ENCODE measurements at places on chromosomes 7 and 10.

DNA sequence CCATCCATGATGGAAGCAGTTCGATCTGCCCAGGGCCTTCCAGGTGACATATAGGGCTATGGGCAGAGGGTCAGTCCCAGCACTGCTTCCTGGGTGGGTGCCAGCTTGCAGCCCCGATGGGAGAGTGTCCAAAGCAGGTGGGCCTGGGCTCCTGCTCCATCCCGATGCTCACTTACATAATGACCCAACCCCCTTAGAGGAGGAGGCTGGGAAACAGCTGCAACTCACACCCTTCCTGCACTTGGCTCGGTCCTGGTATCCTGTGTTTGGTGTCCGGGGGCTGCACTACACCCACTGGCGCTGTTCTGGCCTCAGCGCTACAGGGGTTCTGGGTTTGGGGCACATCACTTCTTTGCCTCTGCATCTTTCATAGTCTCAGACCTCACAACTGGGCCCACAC, 58.5 kb downstream of the PKD1L1 start:
- H3K36me3 ChIP-seq: no peaks in the 10 kb centered on the region
- DNase-seq: no peak
- no peak overlapping the region for H3K27ac ChIP-seq
- H3K27me3 ChIP-seq: no peaks in the 10 kb centered on the region

DNA sequence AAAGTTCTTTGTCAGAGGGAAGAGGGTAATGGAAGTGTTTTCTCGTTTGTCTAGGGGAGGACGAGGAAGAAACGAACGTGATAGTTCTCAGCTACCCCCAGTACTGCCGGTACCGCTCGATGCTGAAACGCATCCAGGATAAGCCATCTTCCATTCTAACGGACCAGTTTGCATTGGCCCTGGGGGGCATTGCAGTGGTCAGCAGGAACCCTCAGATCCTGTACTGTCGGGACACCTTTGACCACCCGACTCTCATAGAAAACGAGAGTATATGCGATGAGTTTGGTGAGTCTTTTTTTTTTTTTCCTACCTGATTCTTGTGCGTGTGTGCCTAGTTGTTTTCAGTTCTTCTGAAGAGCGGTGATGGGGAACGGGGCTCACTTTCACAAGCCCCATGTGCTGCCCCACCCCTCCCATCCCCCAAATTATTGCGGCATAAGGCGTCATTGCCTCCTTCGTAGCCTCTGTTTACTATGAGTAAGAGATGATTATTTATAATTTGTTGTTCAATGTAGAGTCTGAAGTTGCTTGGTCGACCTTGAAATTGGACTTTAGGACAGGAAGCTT, 98.6 kb downstream of the ARID5B start:
- DNase-seq: no peak
- no peaks in the 10 kb centered on the region for H3K36me3 ChIP-seq
- H3K4me3 ChIP-seq: no peak overlapping the region
- peaks cover 13% of the 10 kb centered on the region for H3K4me1 ChIP-seq

DNA sequence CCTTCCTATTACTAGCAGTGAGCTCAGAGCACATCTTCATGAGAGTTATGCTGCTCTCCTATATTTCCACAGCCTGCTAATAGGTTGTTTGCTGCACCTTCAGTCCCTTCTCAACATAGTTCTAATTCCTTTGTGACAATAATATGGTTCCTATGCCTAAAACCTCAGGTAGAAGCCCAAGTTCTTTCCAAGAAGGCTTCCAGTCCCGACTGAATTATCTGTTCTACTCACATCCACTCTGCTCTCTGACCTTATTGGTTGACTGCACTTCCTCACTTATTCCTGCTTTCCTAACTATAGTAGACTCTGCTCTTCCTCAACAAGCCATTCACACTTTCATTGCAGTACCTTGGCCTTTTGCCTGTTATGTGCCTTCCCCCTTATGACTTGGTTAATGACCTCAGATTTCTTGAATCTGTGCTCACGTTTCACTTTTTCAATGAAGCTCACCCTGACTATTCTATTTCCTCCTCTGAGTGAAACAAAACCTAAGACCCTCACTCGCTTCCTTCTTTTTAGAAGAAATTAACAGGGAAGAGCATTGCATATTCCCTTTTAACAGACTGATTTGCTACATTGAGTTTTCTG, 132.7 kb downstream of the MDFIC start:
- no peak overlapping the region for H3K4me3 ChIP-seq
- no peak for DNase-seq
- H3K27ac ChIP-seq: no peak overlapping the region
- H3K4me1 ChIP-seq: no peaks in the 10 kb centered on the region
- no peaks in the 10 kb centered on the region for H3K27me3 ChIP-seq

GRCh38 chr10:1977461-1977860, 240.1 kb upstream of the ADARB2 start:
- DNase-seq: no peak
- no peak overlapping the region for H3K27ac ChIP-seq
- no peak overlapping the region for H3K4me3 ChIP-seq
- H3K27me3 ChIP-seq: no peaks in the 10 kb centered on the region
- H3K4me1 ChIP-seq: no peaks in the 10 kb centered on the region

- no peaks in the 10 kb centered on the region for H3K27me3 ChIP-seq
- no peaks in the 10 kb centered on the region for H3K4me1 ChIP-seq
- no peaks in the 10 kb centered on the region for H3K36me3 ChIP-seq
- DNase-seq: no peak
- H3K27ac ChIP-seq: no peak overlapping the region
- no peak overlapping the region for H3K4me3 ChIP-seq
Measured at GRCh38 chr10:23338155-23338828, 6.3 kb downstream of the C10orf67 start.

- no peak overlapping the region for H3K27ac ChIP-seq
- H3K4me1 ChIP-seq: no peaks in the 10 kb centered on the region
- no peak for DNase-seq
- H3K36me3 ChIP-seq: no peaks in the 10 kb centered on the region
Measured at GRCh38 chr10:30013757-30014156, 45.6 kb downstream of the JCAD start.

DNA sequence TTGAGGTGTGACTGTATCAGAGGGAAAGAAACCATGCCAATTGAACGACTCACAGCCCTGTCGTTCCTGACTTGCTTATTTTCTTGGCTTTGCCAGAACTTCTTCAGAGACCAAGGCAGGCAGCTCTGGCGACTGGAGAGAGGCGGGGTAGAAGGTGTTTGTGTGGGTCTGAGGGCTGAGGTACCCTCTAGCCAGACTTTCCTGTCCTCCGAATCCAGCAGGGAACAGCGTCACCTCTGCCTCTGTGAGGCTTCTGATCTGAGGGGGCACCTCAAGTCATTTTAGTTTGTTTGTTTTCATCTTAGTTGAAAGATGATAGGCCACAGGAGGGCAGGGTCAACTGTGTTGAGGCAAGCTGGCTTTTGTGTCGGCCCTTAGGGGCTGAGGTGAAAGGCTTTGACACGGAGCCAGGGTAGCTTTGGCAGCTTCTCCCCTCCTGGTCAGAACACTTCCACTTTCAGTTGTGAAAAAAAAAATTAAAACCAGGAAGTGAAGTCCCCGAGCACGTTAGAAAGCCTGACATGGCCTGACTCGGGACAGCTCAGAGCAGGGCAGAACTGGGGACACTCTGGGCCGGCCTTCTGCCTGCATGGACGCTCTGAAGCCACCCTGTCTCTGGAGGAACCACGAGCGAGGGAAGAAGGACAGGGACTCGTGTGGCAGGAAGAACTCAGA, 1.9 kb downstream of the ACSL5 start:
- peaks cover 32% of the 10 kb centered on the region for H3K4me1 ChIP-seq
- H3K36me3 ChIP-seq: no peaks in the 10 kb centered on the region
- H3K4me3 ChIP-seq: peak overlapping the region; percentile 62

GRCh38 chr7:2706685-2707126, 18.7 kb downstream of the AMZ1 start:
- no peak overlapping the region for H3K4me3 ChIP-seq
- H3K27ac ChIP-seq: no peak overlapping the region
- no peaks in the 10 kb centered on the region for H3K27me3 ChIP-seq
- H3K36me3 ChIP-seq: no peaks in the 10 kb centered on the region
- DNase-seq: no peak

- no peak overlapping the region for H3K4me3 ChIP-seq
- no peaks in the 10 kb centered on the region for H3K27me3 ChIP-seq
- H3K4me1 ChIP-seq: no peaks in the 10 kb centered on the region
- no peak overlapping the region for H3K27ac ChIP-seq
Measured at GRCh38 chr10:67657775-67658174, 38.2 kb downstream of the CTNNA3 start.

- no peaks in the 10 kb centered on the region for H3K36me3 ChIP-seq
- H3K4me1 ChIP-seq: no peaks in the 10 kb centered on the region
Measured at GRCh38 chr10:96358851-96359540, at the start of gene OPALIN. Gene OPALIN (minus strand): TSS chr10:96359002. CDS start chr10:96358896, 106 bp downstream.

GRCh38 chr7:21620054-21620453, 77.2 kb downstream of the DNAH11 start:
- H3K4me3 ChIP-seq: no peak overlapping the region
- no peak for DNase-seq
- H3K27ac ChIP-seq: no peak overlapping the region
- H3K27me3 ChIP-seq: no peaks in the 10 kb centered on the region
- no peaks in the 10 kb centered on the region for H3K4me1 ChIP-seq

DNA sequence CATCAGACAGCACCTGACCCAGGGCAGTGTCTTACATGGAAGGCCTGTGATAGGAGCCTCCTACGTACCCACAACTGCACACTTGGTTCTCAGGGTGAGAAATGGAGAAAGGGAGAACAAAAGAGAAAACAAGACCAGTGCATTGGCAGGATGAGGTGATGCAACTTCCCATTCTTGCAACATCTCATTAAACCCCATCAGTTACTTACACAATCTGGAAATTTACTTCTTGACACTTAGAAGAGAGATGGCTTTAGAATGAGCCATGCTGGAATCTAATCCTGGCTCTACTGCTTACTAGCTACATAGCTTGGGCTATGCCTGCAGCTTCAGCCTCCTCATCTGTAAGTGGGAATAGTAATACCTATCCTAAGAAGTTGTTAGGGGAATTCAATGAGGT, 391.7 kb downstream of the KCNMA1 start:
- no peaks in the 10 kb centered on the region for H3K27me3 ChIP-seq
- no peak for DNase-seq

DNA sequence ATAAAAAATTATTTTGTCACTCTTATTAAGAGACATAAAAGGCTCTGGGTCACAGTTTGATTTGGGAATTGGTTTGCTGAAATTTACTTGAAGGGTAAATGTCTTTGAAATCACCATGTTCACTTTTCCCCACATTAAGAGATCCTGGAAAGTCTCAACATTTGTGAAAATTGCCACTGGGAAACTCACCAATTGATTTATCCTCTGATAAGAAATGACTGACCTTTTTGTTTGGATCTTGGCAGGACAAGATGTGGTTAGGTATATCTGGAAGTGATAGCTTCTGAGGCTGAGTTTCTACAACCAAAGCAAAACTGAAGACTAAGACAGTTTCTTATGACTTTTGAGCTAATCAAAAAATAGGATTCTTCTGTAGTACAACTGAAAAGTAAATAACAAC, 107.1 kb upstream of the TMEM106B start:
- H3K36me3 ChIP-seq: no peaks in the 10 kb centered on the region
- no peak overlapping the region for H3K4me3 ChIP-seq
- H3K27ac ChIP-seq: no peak overlapping the region
- no peak for DNase-seq
- no peaks in the 10 kb centered on the region for H3K27me3 ChIP-seq

DNA sequence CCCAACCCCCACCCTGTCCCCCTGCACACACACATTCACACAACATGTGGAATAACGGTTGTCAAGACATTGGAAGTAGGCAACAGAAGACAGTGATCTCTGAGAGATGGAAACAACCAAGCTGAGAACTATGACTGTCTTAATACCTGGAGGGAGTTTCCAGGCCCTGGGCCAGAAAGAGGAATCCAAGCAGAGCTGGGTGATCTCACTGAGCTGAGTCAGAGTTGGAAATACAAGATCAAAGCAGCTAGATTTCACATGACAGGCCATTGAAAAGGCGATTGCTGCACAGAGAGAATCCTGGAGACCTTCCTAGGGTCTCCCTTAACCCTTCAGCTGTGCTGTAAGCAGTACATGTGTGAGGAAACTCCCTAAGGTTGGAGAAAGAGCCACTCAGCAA, 165.8 kb upstream of the PRSS1 start:
- no peak overlapping the region for H3K4me3 ChIP-seq
- H3K27ac ChIP-seq: no peak overlapping the region
- no peaks in the 10 kb centered on the region for H3K27me3 ChIP-seq
- H3K36me3 ChIP-seq: no peaks in the 10 kb centered on the region

GRCh38 chr7:136655414-136655813, 213.0 kb upstream of the CHRM2 start:
- H3K27ac ChIP-seq: no peak overlapping the region
- no peaks in the 10 kb centered on the region for H3K27me3 ChIP-seq

DNA sequence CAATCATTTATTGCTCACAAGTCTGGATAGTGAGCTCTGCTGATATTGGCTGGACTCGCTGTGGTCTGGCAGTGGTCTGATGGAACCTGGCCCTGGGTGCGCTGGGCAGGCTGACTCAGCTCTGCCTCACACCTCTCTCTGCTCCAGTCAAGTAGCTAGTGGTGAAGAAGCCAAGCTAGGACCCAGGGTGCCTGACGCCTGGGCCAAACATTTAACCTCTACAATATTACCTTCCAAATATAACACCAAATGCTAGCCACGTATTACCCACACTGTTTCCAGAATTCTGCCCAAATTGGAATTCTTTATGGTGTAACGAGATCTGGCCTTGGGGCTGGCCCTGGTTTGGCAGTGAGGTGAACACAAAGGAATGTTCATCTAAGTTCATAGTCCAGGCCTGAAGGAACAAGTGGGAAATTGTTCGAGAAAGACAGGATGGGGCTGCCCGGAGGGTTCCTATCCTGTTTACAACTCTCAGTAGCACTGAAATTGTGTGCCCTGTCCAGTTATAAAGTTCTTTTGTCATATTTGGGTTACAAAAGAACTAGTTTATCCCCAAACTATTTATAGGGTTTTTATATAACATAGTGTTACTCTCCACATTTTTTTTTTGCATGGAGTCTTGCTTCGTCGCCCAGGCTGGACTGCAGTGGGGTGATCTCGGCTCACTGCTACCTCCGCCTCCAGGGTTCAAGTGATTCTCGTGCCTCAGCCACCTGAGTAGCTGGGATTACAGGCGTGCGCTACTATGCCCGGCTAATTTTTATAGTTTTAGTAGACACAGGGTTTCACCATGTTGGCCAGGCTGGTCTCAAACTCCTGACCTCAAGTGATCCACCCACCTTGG, 16.3 kb downstream of the OR2AE1 start:
- no peak overlapping the region for H3K27ac ChIP-seq
- H3K27me3 ChIP-seq: no peaks in the 10 kb centered on the region
- no peak overlapping the region for H3K4me3 ChIP-seq
- H3K36me3 ChIP-seq: no peaks in the 10 kb centered on the region
- no peaks in the 10 kb centered on the region for H3K4me1 ChIP-seq

GRCh38 chr7:37943905-37944736, 23.7 kb downstream of the EPDR1 start:
- no peak overlapping the region for H3K4me3 ChIP-seq
- H3K36me3 ChIP-seq: no peaks in the 10 kb centered on the region
- H3K27me3 ChIP-seq: no peaks in the 10 kb centered on the region
- no peak overlapping the region for H3K27ac ChIP-seq
- peaks cover 6% of the 10 kb centered on the region for H3K4me1 ChIP-seq

GRCh38 chr10:78283069-78283682, 249.5 kb downstream of the RPS24 start:
- no peaks in the 10 kb centered on the region for H3K4me1 ChIP-seq
- no peaks in the 10 kb centered on the region for H3K36me3 ChIP-seq
- H3K27ac ChIP-seq: no peak overlapping the region
- H3K27me3 ChIP-seq: no peaks in the 10 kb centered on the region

GRCh38 chr7:69526570-69526969, 71.7 kb upstream of the AUTS2 start:
- no peaks in the 10 kb centered on the region for H3K27me3 ChIP-seq
- no peak for DNase-seq
- no peaks in the 10 kb centered on the region for H3K36me3 ChIP-seq
- H3K4me3 ChIP-seq: no peak overlapping the region
- no peak overlapping the region for H3K27ac ChIP-seq

- H3K4me1 ChIP-seq: no peaks in the 10 kb centered on the region
- H3K27ac ChIP-seq: no peak overlapping the region
- H3K27me3 ChIP-seq: no peaks in the 10 kb centered on the region
- no peaks in the 10 kb centered on the region for H3K36me3 ChIP-seq
- no peak for DNase-seq
Measured at GRCh38 chr7:94190599-94191061, 186.5 kb upstream of the BET1 start.

Data from upper lobe of right lung (tissue), 1 donor.